ENCODE measurements at places on chromosomes 12 and 14. TPM values are rescaled to one million over a fixed set of nuclear protein-coding genes. Genes with fewer than 3 reads are reported as not detected.

GRCh38 chr12:106149096-106149784 is 10.5 kb upstream of the NUAK1 start:
- no peak for DNase-seq

CLEC2A gene
- total RNA-seq: not detected

- DNase-seq: no peak
Measured at GRCh38 chr12:123171967-123172366, 21.1 kb upstream of the PITPNM2 start.

GRCh38 chr12:23795494-23795893 is 154.0 kb downstream of the SOX5 start:
- DNase-seq: no peak

DNA sequence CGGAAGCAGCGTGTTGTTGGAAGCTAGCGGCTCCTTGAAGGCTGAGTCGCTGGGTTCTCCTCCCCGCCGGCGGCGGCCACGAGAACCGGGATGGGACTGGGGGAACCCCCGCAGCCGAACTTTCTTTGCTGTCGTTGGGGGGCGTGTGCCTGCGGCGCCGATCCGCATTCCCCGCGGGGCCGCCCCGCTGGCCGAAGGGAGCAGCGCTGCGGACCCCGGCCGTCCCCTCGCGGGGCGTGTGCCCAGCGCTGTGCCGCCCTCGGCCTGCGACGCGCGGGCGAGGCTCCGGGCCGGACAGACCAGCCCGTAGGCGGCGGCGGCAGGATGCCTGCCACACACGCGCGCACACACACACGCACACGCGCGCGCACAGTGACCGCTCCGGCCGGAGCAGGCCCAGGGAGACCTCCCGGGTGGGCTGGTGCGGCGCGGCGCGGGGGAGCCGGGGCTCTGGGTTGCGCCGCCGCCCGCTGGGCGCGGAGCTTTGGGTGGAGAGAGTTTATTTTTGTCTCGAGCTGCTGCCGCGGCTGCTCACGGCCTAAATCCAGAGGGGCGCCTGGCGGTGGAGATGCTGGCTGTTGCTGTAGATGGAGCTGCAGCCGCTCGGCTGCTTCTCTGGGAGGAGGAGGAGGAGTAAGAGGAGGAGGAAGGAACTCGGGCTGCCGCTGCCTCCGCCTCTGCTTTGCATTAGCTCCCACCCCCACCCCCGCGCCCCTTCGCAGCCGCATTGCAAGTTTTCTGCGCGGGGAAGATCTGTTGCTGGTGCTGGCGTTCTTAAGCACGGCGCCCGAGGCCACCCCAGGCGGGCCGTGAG is at the start of gene SAMD4A:
SAMD4A (plus strand) TSS at position 719 of the 814 bp plus-strand sequence. CDS start 789 bp downstream, outside the sequence.
- peak; percentile 48 for DNase-seq

CLEC12A gene
- total RNA-seq: 0.37 TPM

DNA sequence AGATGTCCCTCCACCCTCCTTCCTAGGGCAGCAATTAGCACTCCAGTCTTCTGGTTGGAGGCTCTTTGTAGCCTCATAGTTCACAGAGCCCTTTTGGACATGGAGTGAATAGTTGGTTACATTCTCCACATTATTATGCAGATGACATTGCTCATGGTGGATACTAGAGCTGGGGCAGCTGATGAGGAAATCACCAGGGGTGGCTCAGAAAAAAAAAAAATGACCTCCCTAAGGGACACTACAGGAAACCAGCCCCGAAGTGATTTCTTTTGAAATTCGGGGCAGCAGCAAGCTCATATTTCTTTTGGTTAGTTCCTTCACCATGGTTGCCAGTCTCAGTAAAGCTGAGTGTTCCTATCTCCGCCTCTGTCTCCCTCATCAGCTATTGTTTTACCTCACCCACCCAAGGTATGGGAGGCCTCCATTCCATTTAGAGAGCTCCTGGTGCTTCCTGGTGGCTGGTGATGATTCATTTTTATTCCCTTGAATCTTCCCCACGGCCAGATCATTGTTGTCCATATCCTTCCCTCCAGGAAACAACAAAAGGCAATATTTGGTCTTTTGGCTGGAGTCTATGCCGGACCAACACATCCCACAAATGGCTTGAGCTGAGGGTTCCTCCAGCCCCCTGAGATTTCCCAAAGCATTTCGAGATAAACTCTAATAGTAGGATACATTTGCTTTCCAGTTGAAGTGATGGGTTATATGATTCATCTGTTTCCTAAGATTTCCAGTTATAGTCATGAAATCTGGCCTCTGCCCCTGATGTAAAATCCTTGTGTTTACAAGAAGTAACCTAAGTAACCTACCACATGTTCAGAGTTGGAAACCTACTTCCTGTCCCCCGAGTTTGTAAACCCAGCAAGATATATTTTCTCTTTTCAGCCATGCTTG is 56.2 kb upstream of the NID2 start:
- DNase-seq: no peak

DCAF11 gene
- total RNA-seq: 86.1 TPM

KERA gene
- not detected for total RNA-seq

DNA sequence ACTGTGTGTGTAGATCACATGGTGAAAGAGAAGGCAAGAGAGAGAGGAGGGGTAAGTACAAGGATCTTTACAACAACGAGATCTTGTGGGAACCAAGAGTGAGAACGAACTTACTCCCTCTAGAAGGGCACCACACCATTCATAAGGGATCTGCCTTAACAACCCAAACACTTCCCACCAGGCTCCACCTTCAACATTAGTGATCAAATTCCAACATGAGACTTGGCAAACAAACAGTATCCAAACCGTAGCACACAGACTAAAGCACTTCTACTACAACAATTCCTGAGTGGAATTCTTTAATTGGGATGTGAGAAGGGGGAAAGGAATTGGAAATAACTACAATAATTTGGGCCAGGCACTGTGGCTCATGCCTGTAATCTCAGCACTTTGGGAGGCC is 35.0 kb upstream of the ESR2 start:
- DNase-seq: no peak

- no peak for DNase-seq
Measured at GRCh38 chr14:99422228-99423010, 58.2 kb downstream of the SETD3 start.

DNA sequence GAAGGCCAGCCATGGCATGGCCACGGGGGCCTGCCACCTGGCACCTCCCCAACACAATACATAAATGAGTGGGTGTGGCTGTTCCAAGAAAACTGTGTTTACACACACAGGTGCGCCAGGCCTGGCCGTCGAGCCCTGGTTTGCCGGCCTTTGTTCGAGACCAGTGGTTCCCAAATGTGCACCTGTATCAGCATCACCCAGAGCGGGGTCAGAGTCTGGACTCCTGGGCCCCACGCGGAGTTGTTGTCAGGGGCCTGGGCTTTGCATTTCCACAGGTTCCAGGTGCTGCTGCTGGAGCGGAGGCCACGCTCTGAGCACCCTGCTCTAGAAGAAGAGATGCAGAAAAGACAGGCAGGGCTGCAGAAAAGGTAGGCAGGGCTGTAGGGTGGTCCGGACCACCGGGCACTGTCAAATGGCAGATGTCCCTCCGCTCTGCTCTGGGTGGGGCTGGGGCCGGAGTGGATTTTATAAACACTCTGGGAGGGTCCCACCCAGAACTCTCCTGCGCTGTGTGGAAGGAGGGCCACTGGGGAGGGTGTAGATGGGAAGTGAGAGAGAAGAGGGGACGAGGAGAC is 4.2 kb upstream of the ASPG start:
- no peak for DNase-seq

RAPGEF3 gene
- 0.55 TPM for total RNA-seq

- no peak for DNase-seq
Measured at GRCh38 chr14:98622208-98623051, 649.6 kb downstream of the BCL11B start.

- DNase-seq: no peak
Measured at GRCh38 chr14:90842726-90843125, 26.5 kb upstream of the TTC7B start.

DNA sequence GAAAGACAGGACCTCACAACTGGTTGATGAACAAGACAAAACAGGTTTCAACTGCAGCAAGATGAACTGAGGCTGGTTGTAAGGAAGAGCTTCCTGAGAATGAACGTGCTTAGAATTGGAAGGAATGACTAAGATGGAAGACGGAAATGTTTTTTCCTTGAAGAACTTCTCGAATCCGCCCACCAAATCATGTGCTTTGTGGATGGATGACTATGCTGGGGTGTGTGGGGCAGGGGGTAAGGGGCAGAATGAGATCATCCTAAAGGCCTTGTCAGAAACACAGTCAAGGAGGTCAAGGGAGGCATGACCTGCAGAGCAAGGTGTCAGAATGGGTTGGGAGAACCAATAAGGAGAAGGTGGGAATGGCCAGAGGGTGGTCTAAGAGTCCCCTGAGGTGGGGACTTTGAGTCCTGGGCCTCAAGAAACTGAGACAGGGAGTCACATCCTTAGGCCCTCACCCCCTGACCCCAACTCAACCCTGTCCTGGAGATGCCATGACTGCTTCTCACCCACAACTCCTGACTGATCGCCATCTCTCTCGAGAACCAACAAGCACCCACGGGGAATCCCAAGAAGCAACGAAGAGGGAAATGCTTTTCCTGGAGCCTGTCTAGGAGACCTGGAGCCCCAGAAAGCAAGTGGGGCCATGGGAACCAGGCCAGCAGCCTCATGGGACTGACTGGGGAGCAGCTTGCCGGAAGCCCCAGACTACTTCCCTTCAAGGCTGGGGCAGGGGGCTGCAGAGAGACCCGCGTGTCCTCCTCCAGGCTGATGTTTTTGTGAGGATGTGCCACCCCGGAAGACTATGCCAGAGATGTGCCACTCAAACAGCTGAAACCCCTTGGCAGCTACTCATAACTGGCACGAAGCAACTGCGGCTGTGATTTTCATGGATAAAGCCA is 84.0 kb downstream of the ACTN1 start:
- no peak for DNase-seq

TPPP2 gene
- total RNA-seq: not detected

KRT73 gene
- 0.40 TPM for total RNA-seq

- no peak for DNase-seq
Measured at GRCh38 chr12:42652048-42652447, 62.5 kb upstream of the PRICKLE1 start.

DNA sequence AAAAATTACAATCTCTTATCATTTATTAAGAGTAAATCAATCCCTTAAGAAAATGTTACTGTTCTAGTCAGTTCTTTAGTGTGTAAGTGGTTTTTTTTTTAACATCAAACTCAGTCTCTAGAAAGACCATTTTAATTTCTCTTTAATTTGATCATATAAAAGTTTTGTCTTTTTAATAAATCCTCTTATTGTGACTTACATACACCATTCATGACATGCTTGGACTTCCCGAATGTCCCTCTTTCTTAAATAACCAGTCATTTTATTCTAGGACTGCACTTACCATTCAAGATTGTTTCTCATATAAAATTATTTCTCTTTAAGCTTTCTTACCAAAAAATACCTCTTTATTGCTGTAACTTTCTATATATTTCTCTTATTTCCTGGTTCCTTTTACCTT is 60.8 kb upstream of the EVL start:
- no peak for DNase-seq

RASSF8 gene
- total RNA-seq: not detected

DNA sequence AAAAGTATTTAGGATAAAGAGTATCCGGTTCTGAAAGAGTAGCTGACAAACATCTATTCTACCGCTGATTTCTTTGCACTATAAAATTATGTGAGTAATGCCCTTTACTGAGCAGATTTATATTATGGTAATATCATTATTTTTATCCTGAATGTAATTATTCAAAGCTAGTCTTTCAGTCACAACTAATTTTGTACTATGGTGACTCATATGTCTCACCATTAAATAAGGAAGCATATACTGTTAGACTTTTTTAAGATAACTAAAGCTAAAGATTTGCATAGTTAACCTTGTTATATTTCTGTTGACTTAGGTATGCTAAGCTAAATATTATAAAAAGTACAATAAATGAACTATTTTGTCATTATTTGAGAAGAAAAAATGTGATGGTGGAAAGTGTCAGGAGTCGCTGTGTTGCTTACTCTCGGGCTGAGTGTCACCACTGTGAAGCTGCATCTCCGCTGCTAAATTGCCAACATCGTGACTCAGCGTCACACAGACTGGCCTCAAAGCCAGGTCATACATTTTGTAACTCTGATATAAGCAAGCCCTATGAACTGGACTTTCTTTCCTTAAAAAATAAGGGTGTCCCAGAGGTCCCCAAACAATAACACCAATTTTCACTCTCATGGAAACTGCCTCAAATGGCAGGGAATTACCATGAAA is 69.1 kb upstream of the SSTR1 start:
- no peak for DNase-seq

DNA sequence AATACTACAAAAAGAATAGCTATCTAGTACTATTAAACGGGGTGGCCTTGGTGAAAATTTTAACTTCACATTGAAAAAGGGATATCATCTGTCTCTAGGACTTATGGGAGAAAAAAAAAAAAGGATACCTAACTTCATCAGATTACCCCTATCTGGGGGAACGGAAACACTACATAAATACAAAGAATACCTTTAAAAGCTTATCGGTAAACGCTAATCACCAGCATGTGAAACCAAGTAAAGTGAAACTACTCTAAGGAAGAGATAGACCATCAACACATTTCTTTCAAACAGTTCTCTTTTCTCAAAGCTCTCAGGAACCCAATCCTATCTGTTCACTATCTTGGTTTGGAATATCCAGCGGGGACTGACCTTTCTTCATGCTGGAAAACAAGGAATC is 3.5 kb downstream of the KICS2 start:
- DNase-seq: no peak

DTX1 gene
- total RNA-seq: 20.7 TPM

FAM90A1 gene
- total RNA-seq: 0.65 TPM

IL26 gene
- total RNA-seq: not detected

SYCP3 gene
- total RNA-seq: 0.29 TPM

MYO1H gene
- total RNA-seq: not detected

DNA sequence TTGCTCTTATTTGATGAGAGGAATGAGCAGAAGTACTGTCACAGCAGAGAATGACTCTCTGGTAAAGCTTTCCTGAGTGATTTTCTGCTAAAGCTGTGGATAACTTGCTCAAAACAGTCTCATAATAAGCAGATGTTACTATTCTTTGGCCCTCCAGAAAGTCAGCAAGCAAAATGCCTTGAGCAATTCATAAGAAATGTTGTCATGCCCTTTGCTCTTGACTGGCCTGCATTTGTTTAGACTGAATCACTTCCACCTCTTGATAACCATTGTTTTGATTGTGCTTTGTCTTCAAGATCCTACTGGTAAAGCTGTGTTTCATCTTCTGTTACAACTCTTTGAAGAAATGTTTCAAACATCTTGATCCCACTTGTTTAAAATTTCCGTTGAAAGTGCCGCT is 457.9 kb upstream of the FOXG1 start:
- no peak for DNase-seq

- no peak for DNase-seq
Measured at GRCh38 chr14:104116288-104116755, 22.1 kb upstream of the KIF26A start.

DNA sequence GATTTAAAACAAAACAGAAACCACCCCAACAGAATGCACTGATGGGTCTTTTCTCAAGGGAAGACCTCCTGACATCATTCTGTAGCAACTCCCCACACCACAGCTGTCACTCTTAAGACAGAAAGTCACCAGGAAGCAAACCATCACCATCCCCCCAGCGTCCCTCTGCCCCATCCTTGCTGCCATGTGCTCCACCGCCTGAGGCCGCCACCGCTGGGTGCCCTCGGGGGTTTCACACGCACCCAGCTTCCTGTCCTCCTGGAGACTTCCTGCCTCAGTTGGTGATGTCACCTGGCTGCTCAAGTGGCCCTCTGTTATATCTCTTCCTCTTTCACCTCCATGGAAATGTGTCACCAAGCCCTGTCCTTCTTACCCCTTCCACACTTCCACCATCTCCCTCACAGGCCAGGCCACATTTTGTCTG is 71.4 kb upstream of the GPR68 start:
- peak; percentile 72 for DNase-seq
